A549 treated with ZK216348 at 1 μM for 4 hours (cell line): ENCODE measurements at places on chromosomes 11 and 22. TPM values are rescaled to one million over a fixed set of nuclear protein-coding genes. Genes with fewer than 3 reads are reported as not detected.

The NPTXR gene
- total RNA-seq: 8.3 to 15.1 TPM (median 11.2 TPM) in 5 replicates

The OR10D3 gene
- not detected in 5 replicates for total RNA-seq

The CARD18 gene
- not detected in 5 replicates for total RNA-seq

The ARHGAP42 gene
- 3.5 to 7.4 TPM (median 5.5 TPM) in 5 replicates for total RNA-seq

The OR5A1 gene
- not detected in 5 replicates for total RNA-seq

The LTBP3 gene
- 67.5 to 157 TPM (median 130 TPM) in 5 replicates for total RNA-seq

The RASGRP2 gene
- 0.76 to 1.0 TPM (median 0.88 TPM) in 5 replicates for total RNA-seq

The LRRC56 gene
- 0.28 to 1.1 TPM (median 0.82 TPM) in 5 replicates for total RNA-seq

The NAT10 gene
- 47.8 to 56.2 TPM (median 52.0 TPM) in 5 replicates for total RNA-seq

The SULT4A1 gene
- total RNA-seq: not detected in 5 replicates

The SAA4 gene
- total RNA-seq: not detected in 5 replicates

The TP53I11 gene
- 26.7 to 58.1 TPM (median 48.3 TPM) in 5 replicates for total RNA-seq

The RNF215 gene
- total RNA-seq: 14.0 to 23.1 TPM (median 21.0 TPM) in 5 replicates

The NRIP3 gene
- 0.81 to 1.1 TPM (median 0.98 TPM) in 5 replicates for total RNA-seq

The OR2D3 gene
- not detected in 5 replicates for total RNA-seq

The MMP3 gene
- not detected in 5 replicates for total RNA-seq

The UBTFL1 gene
- not detected in 5 replicates for total RNA-seq

The PAK1 gene
- total RNA-seq: 22.4 to 25.1 TPM (median 23.4 TPM) in 5 replicates

The GSTT4 gene
- total RNA-seq: not detected in 5 replicates

The NUDT8 gene
- 6.4 to 15.4 TPM (median 13.7 TPM) in 5 replicates for total RNA-seq

The APOA5 gene
- total RNA-seq: not detected in 5 replicates

The CPT1A gene
- 26.9 to 34.0 TPM (median 30.6 TPM) in 5 replicates for total RNA-seq

The TIRAP gene
- 5.9 to 7.3 TPM (median 6.9 TPM) in 5 replicates for total RNA-seq

The MAJIN gene
- total RNA-seq: not detected in 5 replicates

The CLCF1 gene
- 31.1 to 50.6 TPM (median 43.0 TPM) in 5 replicates for total RNA-seq

The SCO2 gene
- 1.1 to 7.5 TPM (median 6.2 TPM) in 5 replicates for total RNA-seq

The TENM4 gene
- total RNA-seq: 0.14 to 0.20 TPM in 2 of 5 replicates, not detected in the others

The PAMR1 gene
- not detected in 5 replicates for total RNA-seq

The BACE1-AS gene
- total RNA-seq: 1.8 to 2.8 TPM (median 2.2 TPM) in 5 replicates

The RAG2 gene
- total RNA-seq: not detected in 5 replicates

The DCHS1 gene
- total RNA-seq: 0.05 to 0.13 TPM (median 0.10 TPM) in 5 replicates

The FOLH1 gene
- not detected in 5 replicates for total RNA-seq

The UBQLN3 gene
- not detected in 5 replicates for total RNA-seq

The CNIH2 gene
- 0.88 to 2.7 TPM (median 1.7 TPM) in 5 replicates for total RNA-seq

The OR51B6 gene
- total RNA-seq: not detected in 5 replicates

The CCDC82 gene
- total RNA-seq: 15.1 to 24.0 TPM (median 19.2 TPM) in 5 replicates

The KDM4D gene
- total RNA-seq: 0.38 to 0.53 TPM (median 0.39 TPM) in 5 replicates
